CD8-positive, alpha-beta T cell (primary cell): ENCODE measurements at places on chromosomes 5 and 9. TPM values are rescaled to one million over a fixed set of nuclear protein-coding genes. Genes with fewer than 3 reads are reported as not detected.

GRCh38 chr9:19113964-19114679 is 11.4 kb upstream of the HAUS6 start:
- no peak for DNase-seq

- DNase-seq = no peak
Observed at GRCh38 chr5:3041001-3041400, 289.5 kb upstream of the IRX2 start.

GRCh38 chr5:83001796-83002381 is 75.3 kb downstream of the TMEM167A start:
- DNase-seq = no peak

GRCh38 chr5:39533749-39534148 is 109.0 kb upstream of the DAB2 start:
- DNase-seq = no peak

DNA sequence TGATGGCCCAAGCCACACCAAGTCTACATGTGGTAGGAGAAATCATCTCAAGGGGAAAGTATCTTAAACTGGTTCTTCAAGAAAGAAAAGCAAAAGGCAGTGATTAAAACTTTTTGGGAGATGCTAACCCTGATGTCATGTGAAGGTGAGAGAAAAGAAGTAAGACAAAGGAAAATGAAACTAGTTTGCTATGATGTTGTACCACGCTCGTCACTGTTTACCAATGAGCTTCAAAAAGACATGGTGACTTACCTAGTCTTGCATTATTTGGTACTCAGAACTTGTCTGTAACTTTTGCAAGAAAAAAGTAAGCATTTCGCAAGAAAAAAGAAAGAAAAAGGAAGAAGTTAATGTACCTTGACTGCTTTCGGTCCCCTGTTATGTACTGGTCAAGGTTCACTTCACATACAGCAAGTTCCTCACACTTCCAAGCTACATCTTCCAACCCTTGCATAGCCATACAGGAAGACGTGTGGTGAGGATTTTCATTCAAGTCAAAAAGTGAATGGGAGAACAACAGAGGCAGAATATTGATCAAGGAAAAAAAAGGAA is 739.3 kb downstream of the NR2F1-AS1 start:
- DNase-seq = no peak

DNA sequence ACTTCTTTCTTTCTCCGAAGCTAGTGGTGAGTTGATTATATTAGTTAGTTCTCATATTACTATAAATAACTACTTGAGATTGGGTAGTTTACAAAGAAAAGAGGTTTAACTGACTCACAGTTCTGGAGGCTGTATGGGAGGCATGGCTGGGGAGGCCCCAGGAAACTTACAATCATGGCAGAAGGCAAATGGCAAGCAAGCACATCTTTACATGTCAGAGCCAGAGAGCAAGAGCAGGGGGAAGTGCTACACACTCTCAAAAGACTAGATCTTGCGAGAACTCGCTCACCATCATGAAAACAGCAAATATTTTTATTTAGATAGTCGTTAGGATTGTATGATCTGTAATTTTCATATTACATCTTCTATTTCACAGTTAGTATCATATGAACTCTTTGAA is 711.2 kb downstream of the PTPRD start:
- DNase-seq = no peak

- no peak for DNase-seq
Observed at GRCh38 chr5:160165137-160166068, 46.2 kb upstream of the PWWP2A start.

GRCh38 chr9:19473605-19474004 is 64.8 kb downstream of the ACER2 start:
- DNase-seq = no peak

DNA sequence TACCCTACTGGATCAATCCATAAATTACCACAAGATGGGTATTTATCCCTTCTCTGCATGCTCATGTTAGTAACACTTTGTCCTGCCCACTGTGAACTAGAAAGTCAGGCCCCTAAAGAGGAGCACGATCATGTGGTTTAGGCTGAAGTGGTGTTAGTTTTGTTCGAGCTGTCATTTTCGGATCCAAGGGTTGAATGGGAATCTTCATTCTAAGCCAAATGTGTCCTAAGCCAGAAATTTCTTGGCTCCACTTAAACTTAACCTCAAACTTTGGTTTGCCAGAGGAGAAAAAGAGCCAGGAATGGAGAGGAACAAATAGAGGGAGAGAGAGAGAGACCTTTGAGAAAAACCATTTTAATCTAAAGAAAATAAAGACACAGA is 837.7 kb upstream of the ZNF608 start:
- no peak for DNase-seq

GRCh38 chr9:112970939-112971338 is 41.1 kb downstream of the ZNF883 start:
- no peak for DNase-seq

DNA sequence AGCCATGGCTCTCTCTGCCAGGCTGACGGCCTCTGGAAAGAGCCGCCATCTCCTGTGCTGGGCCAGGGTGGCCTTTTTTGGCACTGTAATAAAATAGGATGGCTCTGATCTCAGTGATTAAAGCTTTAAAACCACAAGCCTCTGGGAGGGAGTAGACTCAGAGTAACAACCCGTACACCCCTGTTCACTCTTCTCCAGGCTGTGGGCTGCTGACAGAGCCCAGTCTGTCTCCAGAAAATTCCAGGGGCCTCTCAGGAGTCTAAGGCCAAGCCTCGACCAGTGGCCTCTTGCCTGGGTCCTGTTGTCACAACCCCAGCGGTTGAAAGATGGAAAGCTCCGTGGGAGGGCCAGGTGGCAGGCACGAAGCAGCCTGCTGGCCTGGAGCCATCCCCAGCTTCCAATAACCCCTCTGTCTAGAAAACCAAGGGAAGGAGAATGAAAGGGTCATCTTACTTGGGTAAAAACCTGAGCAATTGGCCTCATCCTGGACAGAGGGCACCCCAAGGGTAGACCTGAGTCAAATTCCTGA is 286.7 kb upstream of the ZNF462 start:
- DNase-seq = no peak

WNT8A gene
- total RNA-seq = not detected

BTNL3 gene
- total RNA-seq = not detected

PCDHGB1 gene
- not detected for total RNA-seq

MARVELD2 gene
- total RNA-seq = 0.16 TPM

KCNMB1 gene
- total RNA-seq = not detected

PCDHAC2 gene
- total RNA-seq = not detected

SLC6A7 gene
- not detected for total RNA-seq
